ENCODE measurements at places on chromosomes 1 and 21.

GRCh38 chr1:184958554-184959353 is 15.6 kb downstream of the NIBAN1 start:
- no peak for DNase-seq

DNA sequence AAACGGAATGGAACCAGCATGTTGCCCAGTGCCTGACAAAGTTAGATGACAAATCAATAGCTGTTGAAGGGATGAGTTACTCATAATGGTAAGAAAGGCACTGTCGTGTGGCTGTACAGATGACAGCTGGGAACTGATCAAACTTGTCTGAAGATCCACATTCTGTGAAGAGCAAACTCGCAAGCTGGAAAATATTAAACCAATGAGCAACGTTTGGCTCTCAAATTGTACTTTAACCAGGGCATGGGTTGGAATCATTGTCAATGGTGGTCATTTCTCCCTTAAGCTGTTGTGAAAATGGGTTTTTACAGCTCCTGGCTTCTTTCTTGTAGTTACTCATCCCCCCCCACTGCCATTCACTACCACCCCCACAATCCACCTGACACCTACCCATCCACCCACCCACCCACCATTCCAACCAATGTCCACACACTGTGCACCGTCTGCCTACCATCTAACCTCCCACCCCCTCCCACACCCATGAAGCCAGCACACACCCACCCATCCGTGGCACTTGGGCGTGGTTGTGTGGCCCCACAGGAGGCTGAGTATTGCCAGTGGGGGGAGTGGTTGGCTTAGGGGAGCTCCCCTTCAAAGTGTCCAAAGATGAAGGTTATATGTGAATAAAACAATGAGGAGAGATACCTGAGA is 46.7 kb downstream of the CLDN14 start:
- no peak for DNase-seq

GRCh38 chr1:106754957-106755356 is 301.5 kb upstream of the PRMT6 start:
- DNase-seq, result no peak

DNA sequence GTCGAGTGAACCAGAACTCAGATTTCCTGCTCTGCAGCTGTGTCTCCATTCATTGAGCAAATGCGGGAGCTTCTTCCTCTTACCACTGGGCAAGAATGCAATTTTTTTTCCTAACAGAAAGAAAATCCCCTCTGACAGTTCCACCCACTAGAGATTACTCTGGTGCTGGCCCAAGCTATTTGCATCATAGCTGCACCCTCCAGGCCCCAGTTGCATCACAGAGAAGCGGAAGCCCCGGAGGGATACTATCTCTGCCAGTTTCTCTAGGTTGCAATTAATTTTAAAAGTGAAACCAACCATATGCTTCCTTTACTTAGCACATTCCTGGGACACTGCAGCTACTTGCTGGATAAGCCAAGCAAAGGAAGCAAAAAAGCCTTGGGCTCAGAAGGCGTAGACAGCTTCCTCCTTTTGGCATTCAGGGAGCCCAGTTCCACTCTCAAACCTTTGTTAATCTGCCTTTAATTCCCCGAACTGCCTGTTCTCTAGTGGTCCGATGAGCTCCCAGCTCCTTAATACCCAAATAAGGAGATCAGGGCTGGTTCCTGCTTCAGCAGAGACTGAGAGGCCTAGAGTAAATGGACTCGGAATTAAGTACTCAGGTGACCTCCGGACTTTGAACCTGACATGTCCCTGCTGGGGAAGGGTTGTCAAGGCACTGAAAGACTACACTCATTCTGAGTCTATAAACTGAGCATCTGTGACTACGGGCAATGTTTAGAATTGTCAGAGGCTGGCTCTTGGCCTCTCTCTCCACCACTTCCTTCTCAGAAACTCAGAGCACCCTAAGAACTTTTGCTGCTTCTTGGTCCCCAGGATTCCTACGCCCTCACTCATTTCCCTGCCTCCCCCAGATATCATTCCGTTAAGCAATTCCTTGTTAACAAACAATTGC is 72.5 kb upstream of the TNFSF18 start:
- no peak for DNase-seq

- no peak for DNase-seq
Measured at GRCh38 chr1:101914473-101915242, 82.1 kb downstream of the OLFM3 start.

All from stimulated activated CD4-positive, alpha-beta T cell treated with anti-CD3 and anti-CD28 coated beads, Interleukin-1b, Interleukin-23, amount 100 ng/mL, for 1 hour (primary cell).